Osteocyte (in vitro differentiated cells): ENCODE measurements at places on chromosomes 11 and 22.

- peak; percentile 85 for DNase-seq
These were observed 2.9 kb upstream of the KIRREL3 start for GRCh38 chr11:127003260-127003981.

DNA sequence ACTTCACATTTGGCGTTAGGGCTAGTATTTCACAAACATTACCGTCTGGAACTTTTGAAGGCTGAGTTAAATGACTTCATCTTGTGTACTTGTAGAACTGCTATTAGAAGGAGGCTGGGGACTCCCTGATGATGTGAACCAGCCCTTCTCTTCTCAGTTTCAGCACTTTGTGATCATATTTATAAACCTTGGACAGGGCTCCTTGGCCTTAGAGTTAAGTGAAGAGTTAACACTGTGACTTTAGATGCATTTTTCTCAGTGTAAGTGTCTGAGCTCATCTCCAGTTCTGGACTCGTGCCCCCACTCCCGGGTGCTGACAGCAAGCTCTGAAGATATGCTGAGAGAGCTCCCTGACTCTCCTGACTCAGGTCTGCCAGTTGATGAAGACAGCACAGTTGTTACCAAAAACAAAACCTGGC is 8.4 kb downstream of the MIAT start:
- DNase-seq = no peak

GRCh38 chr22:30574095-30574981 is at the start of gene GAL3ST1:
Gene GAL3ST1 (minus strand): TSS chr22:30574665. CDS start chr22:30557392, 17,273 bp downstream.
- no peak for DNase-seq

DNA sequence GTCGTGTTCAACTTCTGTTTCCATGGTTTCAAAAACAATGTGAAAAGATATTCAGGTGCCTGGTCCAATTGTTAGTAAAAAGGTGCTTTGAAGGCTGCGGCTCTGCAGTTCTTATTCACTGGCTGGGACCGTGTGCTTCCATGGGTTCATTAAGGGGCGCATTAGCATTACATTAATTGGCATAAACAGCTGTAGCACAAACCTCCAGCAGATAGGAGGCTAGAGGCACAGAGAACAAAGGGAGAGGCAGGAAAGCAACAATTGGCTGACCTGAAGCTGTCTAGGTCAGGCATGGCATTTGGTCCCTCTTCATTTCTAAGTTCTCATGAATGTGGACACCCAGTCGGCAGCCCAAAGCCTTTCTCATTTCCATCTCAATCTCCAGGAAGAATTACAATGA is 16.6 kb downstream of the PAK1 start:
- DNase-seq = no peak

DNA sequence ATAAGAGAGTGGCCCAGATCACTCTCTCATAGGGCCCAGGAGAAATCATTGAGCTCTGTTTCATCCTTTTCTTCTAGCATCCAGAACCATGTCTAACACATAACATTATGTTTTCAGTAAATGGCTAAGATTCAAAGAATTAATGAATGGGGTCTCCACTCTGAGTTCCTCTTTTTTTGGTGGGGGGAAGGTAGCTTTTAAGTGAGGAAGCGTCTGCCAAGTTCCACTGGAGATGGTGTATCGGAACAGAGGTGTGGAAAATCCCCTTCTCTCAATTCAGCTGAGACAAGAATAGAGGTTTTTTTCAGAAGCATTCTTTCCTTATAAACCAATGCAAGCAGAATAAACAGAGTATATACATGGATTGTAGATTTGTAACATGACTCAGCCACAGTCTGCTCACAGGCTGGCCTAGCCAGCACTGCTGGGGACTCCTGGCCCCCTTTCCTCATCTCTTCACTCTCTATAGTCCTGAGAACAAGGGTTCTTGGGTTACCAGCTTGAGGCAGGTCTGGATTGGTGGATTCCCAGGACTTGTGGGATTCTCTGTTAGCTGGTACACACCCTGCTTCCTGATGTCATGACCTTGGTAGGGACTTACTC is 97.2 kb downstream of the TRAF6 start:
- DNase-seq = no peak

- DNase-seq = no peak
These were observed 245.0 kb upstream of the POU2AF2 start for GRCh38 chr11:111000400-111001080.

GRCh38 chr11:69264486-69264885 is 29.5 kb upstream of the MYEOV start:
- no peak for DNase-seq

DNA sequence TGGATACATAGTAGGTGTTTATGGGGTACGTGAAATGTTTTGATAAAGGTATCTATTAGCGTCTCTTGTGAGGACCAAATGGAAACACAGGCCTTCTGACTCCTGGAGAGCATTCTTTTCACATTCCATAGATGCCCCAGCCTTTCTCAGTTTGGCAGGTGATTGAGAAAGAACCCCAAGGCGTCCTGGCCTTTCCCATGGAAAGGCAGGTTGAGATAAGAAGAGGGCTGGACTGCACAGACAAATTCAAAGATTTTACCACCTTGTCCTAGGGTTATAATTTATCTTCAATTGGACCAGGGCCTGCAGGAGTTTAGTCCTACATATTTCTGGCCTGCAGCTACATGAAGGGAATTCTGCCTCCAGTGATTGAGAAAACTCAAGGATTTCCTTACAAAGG is 661 bp upstream of the OLFML1 start:
- DNase-seq = no peak

DNA sequence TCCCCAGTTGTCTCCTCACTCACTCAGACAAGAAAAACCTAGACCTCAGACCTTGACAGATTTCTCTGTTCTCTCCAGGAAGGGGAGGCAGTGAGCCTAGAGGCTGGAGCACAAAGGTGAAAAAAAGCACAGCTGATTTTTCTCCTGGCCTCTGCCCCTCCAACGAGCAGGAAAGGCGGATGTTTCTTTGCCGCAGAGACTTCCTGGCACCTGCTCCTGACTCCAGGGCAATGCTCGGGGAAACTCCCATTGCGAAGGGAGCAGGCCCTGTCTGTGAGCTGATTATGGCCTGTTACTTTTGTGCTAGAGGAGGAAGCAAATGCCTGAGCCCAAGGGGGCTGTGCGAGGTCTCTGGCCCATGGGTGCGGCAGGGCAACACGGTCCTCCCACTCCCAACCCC is 25.4 kb downstream of the MS4A10 start:
- DNase-seq = no peak

GRCh38 chr11:113113801-113114704 is 152.8 kb downstream of the NCAM1 start:
- no peak for DNase-seq

- no peak for DNase-seq
These were observed 10.5 kb downstream of the KIAA0930 start for GRCh38 chr22:45230026-45230721.

DNA sequence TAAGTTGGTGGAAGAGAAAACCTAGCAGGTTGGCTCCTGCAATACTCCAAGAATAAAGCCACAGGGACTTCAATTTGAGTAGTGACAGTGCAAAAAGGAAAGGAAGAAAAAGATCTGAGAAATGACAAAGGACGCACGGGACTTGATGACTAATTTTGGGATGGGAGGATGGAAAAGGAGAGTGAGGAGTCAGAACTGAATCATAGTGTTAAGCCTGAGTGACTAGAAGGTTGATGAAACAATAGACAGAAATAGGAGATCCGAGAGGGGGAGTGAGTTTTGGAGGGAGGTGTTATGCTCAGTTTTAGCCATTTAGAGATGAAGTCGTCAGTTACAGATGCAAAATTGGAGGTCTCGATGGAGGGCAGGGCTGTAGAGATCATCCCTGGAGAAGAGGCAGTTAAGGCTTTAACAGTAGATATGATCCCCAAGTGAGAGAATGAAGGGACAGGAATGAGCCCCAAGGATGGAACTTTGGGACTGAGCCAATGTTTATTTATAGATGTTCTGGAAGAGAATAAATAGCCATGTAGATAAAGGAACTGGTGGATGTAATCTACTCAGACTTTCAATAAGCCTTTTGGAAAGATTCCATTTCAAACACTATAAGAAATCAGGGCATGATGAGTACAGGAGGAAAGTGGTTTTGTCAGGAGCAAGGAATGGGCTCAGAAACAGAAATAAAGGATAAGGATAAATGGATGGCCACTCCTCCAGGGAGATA is 108.9 kb upstream of the NCAM1 start:
- no peak for DNase-seq

GRCh38 chr11:111797145-111797581 is 31.0 kb upstream of the PPP2R1B start:
- no peak for DNase-seq

GRCh38 chr22:34639911-34640310 is 426.0 kb upstream of the ISX start:
- no peak for DNase-seq

- DNase-seq = no peak
These were observed 396.2 kb downstream of the BUD13 start for GRCh38 chr11:116376547-116376946.

DNA sequence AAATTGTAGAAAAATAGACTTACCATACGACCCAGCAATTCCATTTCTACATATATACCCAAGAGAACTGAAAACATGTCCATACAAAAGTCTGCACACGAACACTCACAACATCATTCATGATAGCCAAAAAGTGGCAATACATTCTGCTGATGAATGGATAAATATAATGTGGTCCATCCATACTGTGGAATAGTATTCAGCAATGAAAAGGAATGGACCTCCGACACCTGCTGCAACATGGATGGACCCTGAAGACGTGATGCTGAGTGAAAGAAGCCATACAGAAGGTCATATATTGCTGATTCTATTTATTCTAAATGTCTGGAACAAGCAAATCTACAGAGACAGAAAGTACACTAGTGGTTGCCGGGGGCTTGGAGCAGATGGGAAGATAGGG is 19.2 kb downstream of the CPT1A start:
- DNase-seq = no peak

DNA sequence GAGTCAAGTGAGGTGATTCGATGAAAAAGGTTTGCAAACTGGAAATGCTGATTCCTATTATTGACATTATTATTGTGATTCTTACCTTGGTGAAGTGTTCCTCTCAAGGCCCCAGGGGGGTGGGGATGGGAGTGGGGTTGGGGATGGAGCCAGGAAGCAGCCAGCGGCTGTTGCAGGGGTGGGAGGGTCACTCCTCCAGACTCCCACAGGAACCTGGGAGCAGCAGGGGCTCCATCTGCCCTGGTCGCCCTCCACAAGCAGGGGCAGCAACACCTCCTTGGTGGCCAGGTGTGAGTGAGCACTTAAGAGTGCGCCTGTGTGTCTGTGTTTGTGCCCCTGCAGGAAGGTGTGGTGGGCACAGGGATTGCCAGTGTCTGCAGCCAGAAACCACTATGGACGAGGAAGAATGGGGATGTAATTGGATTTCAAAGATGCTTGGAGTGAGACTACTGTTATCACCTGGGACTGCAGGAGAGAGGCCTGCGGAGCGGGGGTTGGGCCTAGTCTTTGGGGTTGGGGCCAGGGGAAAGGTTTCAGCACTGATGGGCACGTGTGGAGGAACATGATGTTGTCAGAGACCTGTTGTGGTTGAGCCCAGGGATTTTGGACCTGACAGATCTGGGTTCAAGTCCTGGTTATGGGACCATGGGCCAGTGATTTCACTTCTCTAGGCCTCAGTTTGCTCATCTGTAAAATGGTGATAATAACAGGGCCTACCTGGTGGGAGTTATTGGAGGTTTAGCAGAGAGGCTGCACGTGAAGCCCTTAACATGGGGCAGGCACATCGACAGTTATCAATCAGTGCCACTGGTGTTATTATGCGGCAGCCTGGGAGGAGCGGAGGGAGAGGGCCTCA is 3.6 kb upstream of the TP53I11 start:
- no peak for DNase-seq

DNA sequence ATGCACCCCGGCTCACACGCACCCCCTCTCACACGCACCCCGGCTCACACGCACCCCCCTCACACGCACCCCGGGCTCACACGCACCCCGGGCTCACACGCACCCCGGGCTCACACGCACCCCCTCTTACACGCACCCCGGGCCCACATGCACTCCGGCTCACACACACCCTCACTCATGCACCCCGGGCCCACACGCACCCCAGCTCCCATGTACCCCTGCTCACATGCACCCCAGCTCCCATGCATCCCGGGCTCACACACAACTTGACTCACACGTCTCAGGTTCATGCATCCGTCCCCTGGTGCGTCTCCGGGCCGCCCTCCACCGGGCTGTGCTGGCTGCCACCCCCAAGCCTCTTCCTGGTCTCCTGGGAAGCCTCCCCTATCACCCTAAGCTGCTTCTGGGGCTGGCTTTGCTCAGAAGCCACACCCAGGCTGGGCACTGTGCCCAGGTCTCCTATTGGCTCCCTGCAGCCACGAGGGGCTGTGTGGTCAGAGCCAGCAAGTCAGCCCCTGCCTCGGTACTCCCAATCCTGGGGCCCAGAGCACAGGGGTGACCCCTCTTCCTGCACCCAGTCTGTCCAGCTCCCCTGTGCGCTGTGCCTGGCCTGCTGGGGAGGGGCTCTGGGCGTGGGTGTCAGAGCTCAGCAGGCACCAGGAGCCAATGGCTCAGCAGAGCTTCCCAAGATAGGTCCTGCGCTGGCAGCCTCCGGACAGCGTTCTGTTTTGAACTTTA is 16.9 kb downstream of the TSPAN4 start:
- DNase-seq = no peak

GRCh38 chr11:28529540-28530410 is 421.6 kb downstream of the METTL15 start:
- no peak for DNase-seq
